ENCODE measurements at places on chromosomes 2 and 18. TPM values are rescaled to one million over a fixed set of nuclear protein-coding genes. Genes with fewer than 3 reads are reported as not detected.
A peak's percentile ranks its signal among the peaks of the same experiment; 100 is the strongest.

- no peak overlapping the region for H3K27ac ChIP-seq
- no peak overlapping the region for H3K4me3 ChIP-seq
- H3K4me1 ChIP-seq = no peaks in the 10 kb centered on the region
- DNase-seq = no peak
- no peaks in the 10 kb centered on the region for H3K36me3 ChIP-seq
- H3K27me3 ChIP-seq = no peaks in the 10 kb centered on the region
Observed at GRCh38 chr18:60329131-60329530, 43.4 kb downstream of the MC4R start.

MGAT4A gene
- 200 TPM for total RNA-seq

DNA sequence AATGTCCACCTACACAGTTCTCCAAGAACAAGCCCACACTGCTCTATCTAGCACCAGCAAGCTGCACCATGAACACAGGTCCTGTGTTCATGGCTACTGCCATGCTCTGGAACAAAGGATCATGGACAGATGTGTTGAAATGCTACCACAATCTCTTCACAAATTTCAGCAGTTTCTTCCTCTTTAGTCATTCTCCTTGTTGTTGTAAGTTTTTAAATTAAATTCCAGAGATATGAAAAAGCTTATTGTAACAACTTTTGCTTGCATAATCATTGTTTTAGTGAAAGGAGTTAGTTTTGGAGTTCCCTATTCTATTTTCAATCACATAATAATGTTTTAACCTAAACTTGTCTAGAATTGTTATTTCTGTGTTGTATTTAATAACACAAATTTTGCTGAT is 17.2 kb upstream of the NAPG start:
- DNase-seq = no peak
- no peak overlapping the region for H3K4me3 ChIP-seq
- H3K27ac ChIP-seq = no peak overlapping the region

KIF5C gene
- 8.1 TPM for total RNA-seq

NT5DC4 gene
- not detected for total RNA-seq

- H3K36me3 ChIP-seq = no peaks in the 10 kb centered on the region
- no peak overlapping the region for H3K27ac ChIP-seq
- H3K4me1 ChIP-seq = no peaks in the 10 kb centered on the region
Observed at GRCh38 chr2:67812682-67813081, 250.1 kb downstream of the C1D start.

PAIP2B gene
- 2.3 TPM for total RNA-seq

GRCh38 chr2:38033646-38034045 is 42.3 kb downstream of the CYP1B1 start:
- DNase-seq = no peak
- H3K4me1 ChIP-seq = peaks cover 10% of the 10 kb centered on the region
- no peaks in the 10 kb centered on the region for H3K36me3 ChIP-seq
- H3K4me3 ChIP-seq = no peak overlapping the region
- peaks cover 24% of the 10 kb centered on the region for H3K27me3 ChIP-seq
- no peak overlapping the region for H3K27ac ChIP-seq

GRCh38 chr18:46917803-46918600 is 600 bp downstream of the KATNAL2 start:
- no peaks in the 10 kb centered on the region for H3K36me3 ChIP-seq
- DNase-seq = no peak
- no peaks in the 10 kb centered on the region for H3K27me3 ChIP-seq
- H3K4me1 ChIP-seq = peaks cover 23% of the 10 kb centered on the region
- peak overlapping the region; percentile 56 for H3K27ac ChIP-seq

GRCh38 chr18:45522371-45522770 is 92.9 kb upstream of the SLC14A2 start:
- no peak for DNase-seq
- H3K27me3 ChIP-seq = peaks cover 4% of the 10 kb centered on the region
- no peaks in the 10 kb centered on the region for H3K4me1 ChIP-seq
- no peak overlapping the region for H3K27ac ChIP-seq

DNA sequence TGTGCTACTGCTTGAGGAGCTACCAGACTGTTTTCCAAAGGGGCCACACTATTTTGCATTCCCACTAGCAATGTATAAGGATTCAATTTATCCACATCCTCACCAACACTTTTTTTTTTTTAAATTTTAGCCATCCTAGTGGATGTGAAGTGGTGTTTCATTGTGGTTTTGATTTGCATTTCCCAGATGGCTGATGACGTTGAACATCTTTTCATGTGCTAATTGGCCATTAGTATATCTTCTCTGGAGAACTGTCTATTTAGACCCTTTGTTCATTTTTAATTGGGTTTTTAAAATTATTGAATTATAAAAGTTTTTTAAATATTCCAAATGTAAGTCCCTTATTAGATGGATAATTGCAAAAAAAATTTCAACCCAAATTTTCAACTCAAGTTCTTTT is 121.1 kb downstream of the MAPK4 start:
- no peaks in the 10 kb centered on the region for H3K4me1 ChIP-seq
- no peaks in the 10 kb centered on the region for H3K36me3 ChIP-seq
- H3K27ac ChIP-seq = no peak overlapping the region
- peaks cover 2% of the 10 kb centered on the region for H3K27me3 ChIP-seq
- no peak for DNase-seq
- no peak overlapping the region for H3K4me3 ChIP-seq

TDRD15 gene
- not detected for total RNA-seq

CCBE1 gene
- total RNA-seq = not detected

DNA sequence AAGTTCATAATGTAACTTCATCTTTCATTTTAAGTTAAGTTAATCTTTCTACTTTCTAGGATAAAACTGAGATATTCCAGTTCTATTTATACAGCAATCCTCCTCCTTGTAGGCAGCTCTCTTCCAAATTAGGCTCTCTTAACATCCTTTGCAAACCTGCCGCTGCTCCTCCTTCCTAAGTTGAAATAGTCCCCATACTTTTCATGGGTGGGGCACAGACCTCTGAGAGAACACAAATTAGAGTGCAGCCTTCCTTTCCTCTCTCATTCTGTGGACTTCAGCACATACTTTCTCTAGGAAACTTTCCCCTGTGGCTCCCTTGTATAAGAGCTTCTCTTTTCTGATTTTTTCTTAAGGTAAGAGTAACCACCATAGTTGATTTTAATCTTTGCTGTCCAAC is 28.3 kb downstream of the TWSG1 start:
- DNase-seq = no peak
- no peak overlapping the region for H3K4me3 ChIP-seq
- no peak overlapping the region for H3K27ac ChIP-seq
- H3K27me3 ChIP-seq = no peaks in the 10 kb centered on the region
- peaks cover 4% of the 10 kb centered on the region for H3K36me3 ChIP-seq

DNA sequence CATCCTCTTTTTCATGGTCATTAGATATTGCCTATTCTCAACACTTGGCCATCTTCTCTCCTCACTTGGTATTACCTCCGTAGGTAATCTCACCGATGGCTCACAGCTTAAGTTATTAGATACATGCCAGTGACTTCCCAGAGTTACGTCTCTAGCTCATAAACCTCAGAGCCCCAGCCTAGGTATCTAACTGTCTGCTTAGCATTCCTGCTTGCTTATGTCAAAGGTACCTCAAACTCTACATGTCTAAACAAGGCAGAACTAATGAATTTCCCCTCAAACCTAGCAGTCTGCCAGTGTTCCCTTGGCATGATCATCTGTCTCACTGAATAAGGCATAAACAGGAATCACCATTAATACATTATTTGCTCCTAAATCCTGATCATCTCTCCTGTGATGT is 27.7 kb upstream of the ZNF638 start:
- no peak overlapping the region for H3K27ac ChIP-seq
- no peak for DNase-seq

MTERF4 gene
- total RNA-seq = 87.5 TPM

DNA sequence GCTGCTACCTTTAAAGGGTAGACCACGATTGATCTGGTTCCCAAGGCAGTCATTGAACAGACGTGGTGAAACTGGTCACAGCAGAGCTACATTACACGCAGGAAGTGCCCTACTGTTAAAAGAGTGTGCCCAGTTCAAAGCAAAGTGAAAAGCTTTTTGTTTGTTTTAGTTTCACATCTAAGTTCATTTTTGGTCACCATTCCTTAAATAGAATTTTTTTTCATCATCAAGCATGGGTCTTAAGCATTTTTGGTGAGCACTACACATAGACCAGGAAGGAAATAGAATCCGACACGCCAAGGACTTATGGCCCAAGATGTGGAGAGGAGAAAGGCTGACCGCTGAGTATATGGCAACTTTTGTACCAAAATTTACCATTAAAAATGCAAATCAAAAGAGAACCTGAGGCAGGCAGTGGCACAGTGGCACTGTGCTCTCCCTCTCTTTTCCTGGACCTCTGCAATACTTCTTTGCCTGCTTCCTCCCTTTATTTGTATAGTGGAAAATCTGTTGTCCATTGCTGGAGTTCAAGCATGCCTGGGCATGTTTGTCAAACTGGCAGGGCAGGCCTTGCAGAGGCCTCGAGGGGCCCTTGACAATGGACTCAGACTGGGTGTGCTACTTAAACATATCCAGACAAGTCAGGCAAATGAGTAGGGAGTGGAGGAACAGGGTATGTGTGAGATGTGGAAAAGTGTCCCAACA is 42.6 kb upstream of the HNRNPA3 start:
- no peak overlapping the region for H3K4me3 ChIP-seq
- H3K27ac ChIP-seq = no peak overlapping the region
- H3K36me3 ChIP-seq = no peaks in the 10 kb centered on the region
- no peak for DNase-seq

SLC4A3 gene
- total RNA-seq = 0.20 TPM

- H3K27ac ChIP-seq = no peak overlapping the region
- no peaks in the 10 kb centered on the region for H3K4me1 ChIP-seq
- H3K36me3 ChIP-seq = no peaks in the 10 kb centered on the region
- no peak overlapping the region for H3K4me3 ChIP-seq
- H3K27me3 ChIP-seq = no peaks in the 10 kb centered on the region
- DNase-seq = no peak
Observed at GRCh38 chr18:76057386-76057785, 437.7 kb downstream of the ZNF516 start.

GRCh38 chr2:127398239-127398590 is 10.4 kb upstream of the MAP3K2 start:
- no peaks in the 10 kb centered on the region for H3K36me3 ChIP-seq
- DNase-seq = peak; percentile 32
- H3K27ac ChIP-seq = no peak overlapping the region
- H3K27me3 ChIP-seq = no peaks in the 10 kb centered on the region
- no peak overlapping the region for H3K4me3 ChIP-seq
- H3K4me1 ChIP-seq = peaks cover 2% of the 10 kb centered on the region
